ENCODE measurements at places on chromosomes 2 and 18.

DNA sequence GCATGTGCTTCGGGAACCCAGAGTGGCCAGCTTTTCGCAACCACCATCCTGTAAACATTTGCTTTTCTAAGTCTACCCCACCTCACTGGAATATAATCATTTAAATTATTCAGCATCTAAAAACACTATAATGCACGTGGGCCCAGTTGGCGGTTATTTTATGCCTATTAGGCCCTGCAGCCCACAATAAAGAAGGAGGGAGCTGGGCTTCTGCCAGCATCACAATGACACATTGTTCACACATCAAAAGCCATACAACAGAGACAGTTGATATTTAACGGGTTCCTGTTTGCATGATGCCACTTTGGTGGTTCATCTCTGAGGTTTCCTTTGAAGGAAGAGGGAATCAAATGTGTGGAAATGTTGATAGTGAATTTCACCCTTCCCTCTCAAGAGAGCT is 916.0 kb upstream of the CELF4 start:
- DNase-seq = no peak

DNA sequence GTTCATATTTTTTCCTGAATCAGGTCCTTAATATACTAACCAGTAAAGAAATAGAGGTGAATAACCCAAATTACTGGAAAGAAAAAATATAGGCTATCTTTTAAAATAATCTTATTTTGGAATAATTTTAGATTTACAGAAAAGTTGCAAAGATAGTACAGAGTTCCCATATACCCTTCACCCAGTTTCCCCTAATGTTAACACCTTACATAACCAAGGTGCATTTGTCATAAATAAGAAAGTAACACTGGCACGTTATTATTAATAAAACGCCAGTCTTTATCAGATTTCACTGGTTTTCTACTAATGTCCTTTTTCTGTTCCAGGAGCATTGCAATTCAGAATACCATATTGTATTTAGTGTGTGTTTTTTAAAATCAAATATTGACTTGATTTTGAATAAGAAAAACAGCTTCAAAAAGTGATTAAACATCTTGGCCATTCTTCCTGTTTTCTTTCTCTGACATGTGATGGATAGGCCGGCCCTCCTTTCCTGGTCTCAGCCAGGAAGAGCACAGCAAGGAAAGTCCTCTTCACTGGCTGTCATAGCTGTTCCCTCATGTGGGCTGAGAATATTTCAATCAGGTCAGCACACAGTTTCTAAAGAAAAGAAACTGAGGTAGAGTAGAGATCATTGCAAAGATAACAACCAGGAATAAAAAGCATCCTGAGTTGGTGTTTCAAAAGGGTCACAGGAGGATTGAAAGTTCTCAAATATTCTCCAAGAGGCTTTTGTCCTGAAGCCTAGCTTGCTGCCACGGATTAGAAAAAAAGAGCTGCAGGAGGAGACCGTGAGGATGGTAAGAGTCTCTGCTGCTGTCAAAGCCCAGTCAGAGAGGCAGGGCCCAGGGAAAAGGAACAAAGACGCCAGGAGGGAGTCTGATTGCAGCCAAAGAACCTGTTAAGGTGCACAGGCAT is 79.3 kb upstream of the ARL5A start:
- DNase-seq = no peak

- no peak for DNase-seq
These were observed 12.3 kb downstream of the ARL6IP6 start for GRCh38 chr2:152730591-152731333.

- DNase-seq = no peak
These were observed 2.5 kb upstream of the ADRA2B start for GRCh38 chr2:96118698-96119388.

- DNase-seq = no peak
These were observed 157.3 kb downstream of the KLHL29 start for GRCh38 chr2:23542230-23542789.

DNA sequence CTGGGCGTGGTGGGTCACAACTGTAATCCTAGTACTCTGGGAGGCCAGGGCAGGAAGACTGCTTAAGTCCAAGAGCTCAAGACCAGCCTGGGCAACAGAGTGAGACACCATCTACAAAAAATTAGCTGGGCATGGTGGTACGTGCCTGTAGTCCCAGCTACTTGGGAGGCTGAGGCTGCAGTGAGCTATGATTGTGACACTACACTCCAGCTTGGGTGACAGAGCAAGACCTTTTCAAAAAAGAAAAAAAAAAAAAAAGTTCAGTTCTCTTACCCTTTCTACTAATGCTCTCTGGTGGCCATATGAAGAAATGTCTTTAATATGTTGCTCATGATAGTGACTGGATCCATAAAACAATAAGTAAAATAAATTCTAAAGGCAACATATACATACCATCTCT is 14.9 kb downstream of the TYW5 start:
- DNase-seq = no peak

DNA sequence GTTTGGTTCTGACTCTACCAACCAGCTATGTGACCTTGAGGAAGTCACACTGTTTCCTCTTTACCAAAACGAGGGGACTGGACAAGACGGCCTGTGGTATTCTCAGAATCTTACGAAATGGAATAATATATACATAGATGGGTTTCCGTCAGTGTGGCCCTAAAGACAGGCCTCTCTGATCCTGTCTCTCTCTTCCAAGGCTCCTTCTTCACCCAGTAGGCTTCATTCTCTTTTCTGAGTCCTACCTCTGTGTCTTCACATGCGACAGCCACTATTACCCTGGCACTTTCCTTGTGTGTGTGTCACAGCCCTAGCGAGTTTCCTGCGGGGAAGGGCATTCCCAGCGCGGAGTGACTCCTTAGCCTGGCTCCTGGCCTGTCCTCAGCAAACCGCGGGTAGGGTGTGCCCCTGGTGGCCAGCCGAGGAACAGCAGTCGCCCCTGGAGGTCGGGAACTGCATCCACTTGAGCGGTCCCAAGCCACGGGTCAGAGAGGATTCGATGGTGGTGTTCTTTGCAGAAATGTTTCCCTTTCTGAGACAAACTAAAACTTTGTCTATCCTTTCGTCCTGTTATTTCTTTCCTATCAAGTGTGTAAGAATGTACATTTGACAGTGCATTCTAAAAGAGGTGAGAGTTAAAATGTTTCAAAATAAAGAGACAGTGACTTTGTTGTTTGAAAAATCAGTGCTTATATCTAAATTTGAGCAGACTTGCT is 63.3 kb downstream of the RAB31 start:
- no peak for DNase-seq

DNA sequence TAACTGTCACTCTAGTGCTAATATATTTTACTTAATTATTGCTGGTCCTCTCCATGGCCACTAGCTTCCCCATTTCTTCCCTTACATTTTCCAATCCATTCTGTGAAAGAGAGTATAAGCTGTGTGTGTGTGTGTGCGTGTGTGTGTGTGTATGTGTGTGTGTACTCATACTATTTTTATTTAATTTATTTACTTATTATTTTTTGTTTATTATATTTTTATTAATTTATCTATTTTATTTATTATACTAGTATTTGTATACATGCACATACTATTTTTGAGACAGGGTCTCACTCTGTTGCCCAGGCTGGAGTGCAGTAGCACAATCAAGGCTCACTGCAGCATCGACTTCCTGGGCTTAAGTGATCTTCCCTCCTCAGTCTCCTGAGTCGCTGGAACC is 59.6 kb downstream of the IKZF2 start:
- no peak for DNase-seq

DNA sequence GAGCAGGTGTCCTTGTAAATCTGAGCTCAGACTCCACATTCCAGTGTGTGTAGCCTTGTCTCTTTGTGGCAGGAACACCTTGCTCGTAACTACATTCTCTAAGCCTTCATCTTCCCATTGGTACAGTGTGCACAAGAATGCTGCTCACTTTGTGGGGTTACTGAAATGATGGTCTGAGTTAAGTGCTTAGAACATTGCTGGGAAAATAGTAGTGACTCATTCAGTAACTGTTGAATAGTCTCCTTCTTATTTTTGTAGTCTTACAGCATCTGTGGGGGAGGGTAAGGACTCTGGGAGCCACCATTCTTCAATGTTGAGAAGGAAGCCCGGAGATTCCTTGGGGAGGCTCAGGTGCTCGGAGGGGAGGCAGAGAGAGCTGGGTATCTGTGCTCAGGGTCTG is 236.0 kb upstream of the HDAC4 start:
- no peak for DNase-seq

GRCh38 chr2:219688560-219689445 is 61.4 kb downstream of the SLC4A3 start:
- DNase-seq = peak; percentile 71

- DNase-seq = no peak
These were observed 38.9 kb downstream of the COL3A1 start for GRCh38 chr2:189013031-189013430.

DNA sequence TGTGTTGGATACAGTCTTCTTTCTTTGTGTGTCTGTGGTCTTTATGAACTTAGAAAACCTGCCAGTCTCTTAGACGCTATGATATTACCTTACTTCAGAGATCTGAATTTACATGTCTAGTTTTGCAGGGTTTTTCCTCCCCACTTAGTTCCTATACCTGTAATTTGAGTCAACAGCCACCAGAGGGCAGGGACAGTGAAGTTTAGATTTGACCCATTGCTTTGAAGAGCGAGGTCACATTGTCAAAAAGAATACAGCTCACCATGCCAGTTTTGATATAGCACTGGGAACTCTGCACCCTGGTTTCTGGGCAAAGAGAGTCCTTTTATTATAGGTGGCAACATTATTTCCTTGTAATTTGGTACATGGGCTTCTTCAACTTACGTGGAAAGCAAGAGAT is 102.3 kb downstream of the MAPK4 start:
- no peak for DNase-seq

GRCh38 chr2:19178175-19178574 is 180.2 kb downstream of the OSR1 start:
- DNase-seq = no peak

DNA sequence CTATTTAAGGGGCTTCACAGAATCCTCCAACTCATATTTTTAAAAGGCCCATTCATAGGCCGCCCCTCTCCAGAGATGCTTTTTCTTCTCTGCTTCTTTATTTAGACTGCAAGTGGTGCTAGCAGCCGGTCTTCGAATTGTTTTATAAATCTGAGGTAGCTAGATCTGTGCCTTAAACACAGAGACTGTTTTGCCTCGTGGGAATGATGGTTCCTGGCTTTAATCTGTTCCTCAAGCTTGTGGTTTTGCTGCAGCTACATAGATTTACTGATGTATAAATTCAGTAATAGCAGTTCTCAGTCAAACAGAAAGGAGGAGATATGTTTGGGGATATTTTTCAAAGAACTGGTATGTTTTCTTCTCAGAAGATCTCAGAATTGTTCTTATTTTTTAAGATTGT is 45.3 kb downstream of the TNFRSF11A start:
- DNase-seq = no peak

- no peak for DNase-seq
These were observed 29.3 kb downstream of the SYT4 start for GRCh38 chr18:43247944-43248343.
